ENCODE measurements at places on chromosomes 5 and 9. TPM values are rescaled to one million over a fixed set of nuclear protein-coding genes. Genes with fewer than 3 reads are reported as not detected.

SLC6A7 gene
- not detected for total RNA-seq

TAF1L gene
- not detected for total RNA-seq

APBA1 gene
- total RNA-seq, result 1.9 TPM

PPP2R2B gene
- total RNA-seq, result 7.9 TPM

NUP155 gene
- 11.5 TPM for total RNA-seq

WNK2 gene
- 123 TPM for total RNA-seq

HMCN2 gene
- 5.3 TPM for total RNA-seq

PCDHGB1 gene
- 12.6 TPM for total RNA-seq

GTF3C4 gene
- total RNA-seq, result 8.5 TPM

MPDZ gene
- 97.3 TPM for total RNA-seq

SEMA4D gene
- 21.4 TPM for total RNA-seq

SERF1B gene
- total RNA-seq, result 32.9 TPM

GRCh38 chr9:137026828-137027227 is 1.2 kb downstream of the ABCA2 start:
- no peak for DNase-seq

DNA sequence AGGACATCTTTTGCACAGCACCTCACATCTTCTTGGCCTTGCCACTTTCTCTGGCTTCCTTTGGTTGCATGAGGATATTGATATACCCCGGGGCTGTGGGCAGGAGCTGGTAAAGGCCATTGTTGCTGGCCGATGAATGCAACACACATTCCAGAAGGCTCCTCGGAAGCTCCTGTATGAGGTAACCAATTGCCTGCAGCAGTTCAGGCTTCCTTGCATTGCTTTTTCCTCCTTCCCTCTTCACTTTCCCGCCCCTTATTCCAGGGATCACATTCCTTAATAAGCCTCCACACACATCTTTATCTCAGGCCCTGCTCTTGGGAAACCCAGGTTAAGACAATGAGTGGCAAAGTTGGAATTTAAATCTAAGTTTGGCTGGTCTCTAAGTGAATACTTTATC is 505.4 kb upstream of the CLINT1 start:
- DNase-seq, result no peak

DNA sequence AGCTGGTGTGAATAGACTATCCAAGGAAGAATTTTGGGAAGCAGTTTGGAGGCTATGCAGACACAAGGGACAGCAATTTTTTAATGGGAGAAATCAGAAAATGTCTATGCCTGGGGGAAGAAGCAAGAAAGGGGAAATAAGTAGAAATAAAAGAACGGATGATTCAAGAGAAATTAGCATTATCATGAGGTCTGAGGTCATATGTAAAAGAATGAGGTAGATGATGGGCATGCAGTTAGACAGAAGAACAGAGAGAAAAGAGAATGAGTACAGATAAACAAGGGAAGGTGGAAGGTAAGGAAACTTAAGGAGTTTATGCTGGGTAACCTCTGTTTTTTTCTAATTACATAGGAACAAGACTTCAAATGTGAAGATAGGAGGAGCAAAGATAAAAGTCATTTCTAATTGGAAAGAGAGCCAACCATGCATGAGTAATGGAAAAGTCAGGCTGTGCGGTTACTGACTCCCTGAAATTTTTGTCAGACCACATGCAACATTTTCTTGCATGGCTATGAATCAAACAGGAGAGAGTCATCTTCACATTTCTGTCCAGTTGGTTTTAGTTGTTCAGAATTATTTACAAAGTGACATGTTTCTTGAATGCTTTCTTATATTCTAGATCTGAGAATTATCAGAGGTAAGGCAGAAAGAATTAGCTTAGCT is 101.0 kb upstream of the PIK3R1 start:
- DNase-seq, result no peak

- DNase-seq, result no peak
Measured at GRCh38 chr9:106964329-106964728, 101.4 kb downstream of the ZNF462 start.

DNA sequence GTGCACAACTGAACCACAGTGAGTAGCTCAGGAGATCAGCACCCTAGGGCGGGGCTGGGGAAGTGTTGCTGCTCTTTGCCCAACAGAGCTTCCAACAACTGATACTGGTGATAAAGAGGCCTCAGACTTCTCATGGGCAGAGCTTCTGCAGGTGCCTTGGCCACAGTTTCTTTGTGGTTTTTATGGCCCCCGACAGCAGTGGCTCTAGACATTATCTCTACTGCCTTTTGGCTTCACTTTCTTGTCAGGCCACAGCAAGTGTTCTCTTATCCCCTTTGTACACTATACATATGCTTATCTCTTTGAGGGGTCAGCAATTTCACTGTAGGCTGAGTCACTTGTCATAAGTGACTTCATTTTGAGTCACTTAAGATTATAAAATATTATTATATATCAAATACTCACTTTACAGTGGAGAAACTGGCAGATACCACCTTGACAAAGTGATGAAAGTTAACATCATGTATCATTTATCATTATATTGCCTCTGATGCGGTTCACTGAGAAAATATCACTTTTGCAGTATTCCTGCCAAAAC is 90.9 kb upstream of the COX7C start:
- no peak for DNase-seq

DNA sequence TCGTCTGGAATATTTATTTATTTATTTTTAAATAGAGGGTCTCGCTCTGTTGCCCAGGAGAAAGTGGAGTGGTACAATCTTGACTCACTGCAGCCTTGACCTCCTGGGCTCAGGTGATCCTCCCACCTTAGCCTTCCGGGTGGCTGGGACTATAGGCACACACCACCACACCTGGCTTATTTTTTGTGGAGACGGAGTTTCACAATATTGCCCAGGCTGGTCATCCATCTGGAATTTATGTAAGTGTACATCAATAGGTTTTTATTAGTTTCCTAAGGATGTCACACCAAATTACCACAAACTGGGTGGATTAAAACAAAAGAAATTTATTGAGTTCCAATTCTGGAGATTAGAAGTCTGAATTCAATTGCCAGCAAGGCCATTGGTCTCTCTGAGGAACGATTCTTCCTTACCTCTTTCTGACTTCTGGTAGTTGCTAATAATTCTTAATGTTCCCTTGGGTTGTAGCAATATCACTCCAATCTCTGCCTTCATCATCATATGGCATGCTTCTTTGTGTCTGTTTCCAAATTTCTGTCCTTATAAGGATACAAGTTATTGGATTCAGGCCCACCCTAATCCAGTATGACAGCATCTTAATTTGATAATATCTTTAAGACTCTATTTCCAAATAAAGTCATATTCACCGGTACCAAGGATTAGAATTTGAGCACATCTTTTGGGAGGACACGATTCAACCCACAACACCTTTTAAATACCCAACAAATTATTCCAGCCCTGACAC is 16.3 kb upstream of the RAD23B start:
- DNase-seq, result no peak

GRCh38 chr5:149667084-149667828 is 62.9 kb upstream of the PPARGC1B start:
- DNase-seq, result peak; percentile 15

- no peak for DNase-seq
Measured at GRCh38 chr5:73419117-73419464, 29.5 kb downstream of the FOXD1 start.

DNA sequence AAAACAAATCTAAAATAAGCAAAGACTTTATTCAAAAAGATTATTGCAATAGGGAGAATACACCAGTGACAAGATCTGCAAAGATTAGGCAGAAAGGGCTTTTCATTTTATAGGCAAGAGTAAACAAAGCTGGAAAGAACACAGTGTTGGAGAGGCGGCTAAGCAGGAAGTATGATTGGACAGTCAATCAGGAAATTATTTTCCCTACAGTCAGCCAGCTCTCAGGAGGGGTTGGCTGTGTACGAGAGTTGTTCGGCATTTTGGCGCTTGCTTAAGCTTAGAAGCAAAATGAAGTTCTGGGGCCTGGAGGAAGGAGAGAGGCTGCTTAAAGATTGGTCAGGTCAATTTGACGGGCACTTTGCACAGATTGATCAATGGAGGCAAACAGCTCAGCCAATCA is 1030.5 kb downstream of the TLE4 start:
- no peak for DNase-seq

DNA sequence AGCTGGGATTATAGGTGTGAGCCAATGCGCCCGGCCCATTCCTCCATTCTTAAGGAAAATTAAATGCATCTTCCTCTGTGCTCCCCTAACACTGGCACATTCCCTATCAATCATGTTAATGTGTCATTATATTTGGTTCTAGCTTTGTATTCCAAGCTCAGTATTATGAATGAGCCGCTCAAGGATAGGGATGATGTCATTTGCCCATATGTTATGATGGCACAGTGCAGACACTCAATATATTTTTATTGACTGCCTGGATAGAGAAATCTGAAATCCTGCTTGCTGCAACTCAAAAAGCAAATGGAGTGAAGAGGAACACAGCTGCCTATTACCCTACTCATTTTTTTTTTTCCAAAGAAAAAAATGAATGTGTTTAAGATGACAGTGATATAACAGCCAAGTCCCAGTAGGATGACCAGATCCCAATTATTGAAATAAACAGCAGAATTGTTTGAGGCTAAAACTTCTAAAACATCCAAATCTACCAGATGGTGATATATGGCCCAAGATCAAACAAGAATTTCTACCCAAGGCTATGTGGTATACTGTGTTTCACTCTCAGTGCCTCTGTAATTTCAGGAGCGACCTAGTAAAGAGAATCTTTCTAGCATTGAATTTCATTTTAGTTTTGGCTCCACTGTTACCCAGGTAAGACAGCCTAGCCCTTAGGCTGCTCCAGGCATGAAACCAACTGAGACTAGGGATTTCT is 16.3 kb downstream of the SUSD1 start:
- no peak for DNase-seq

DNA sequence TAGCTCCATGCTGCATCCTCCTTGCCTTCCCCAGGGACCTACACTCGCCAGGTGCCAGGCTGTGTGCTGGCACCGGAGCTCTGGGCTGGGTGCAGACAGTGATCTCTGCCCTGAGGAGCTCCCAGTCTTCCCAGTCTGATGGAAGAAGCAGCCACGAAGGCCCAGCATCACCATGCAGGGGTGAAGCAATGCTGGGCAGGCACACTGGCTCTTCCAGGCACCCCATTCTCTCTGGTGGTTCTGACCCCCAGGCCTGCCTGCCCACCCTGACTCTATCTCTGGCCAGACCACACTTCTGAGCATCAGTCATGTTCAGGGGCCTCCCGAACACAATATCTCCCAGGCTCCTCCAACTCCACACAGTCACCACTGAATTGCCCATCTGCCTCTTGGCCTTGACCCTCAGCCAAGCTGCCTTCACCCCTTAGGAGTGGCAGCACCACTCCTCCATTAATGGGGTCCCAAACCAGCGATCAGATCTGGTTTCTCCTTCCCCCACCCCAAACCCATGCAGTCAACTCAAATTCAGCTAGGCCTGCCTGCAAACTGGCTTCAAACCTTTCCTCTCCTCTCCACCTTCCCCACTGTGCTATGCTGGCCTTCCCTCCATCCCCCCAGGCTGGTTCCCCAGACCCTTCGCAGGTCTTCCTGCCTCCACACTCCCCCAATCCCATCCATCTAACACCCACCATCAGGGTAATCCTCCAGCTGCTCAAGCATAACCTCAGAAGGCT is 102.7 kb upstream of the MVB12B start:
- DNase-seq, result no peak

- no peak for DNase-seq
Measured at GRCh38 chr9:37480759-37481158, 5.0 kb upstream of the POLR1E start.

GRCh38 chr9:21679432-21679831 is 123.0 kb upstream of the MTAP start:
- no peak for DNase-seq

DNA sequence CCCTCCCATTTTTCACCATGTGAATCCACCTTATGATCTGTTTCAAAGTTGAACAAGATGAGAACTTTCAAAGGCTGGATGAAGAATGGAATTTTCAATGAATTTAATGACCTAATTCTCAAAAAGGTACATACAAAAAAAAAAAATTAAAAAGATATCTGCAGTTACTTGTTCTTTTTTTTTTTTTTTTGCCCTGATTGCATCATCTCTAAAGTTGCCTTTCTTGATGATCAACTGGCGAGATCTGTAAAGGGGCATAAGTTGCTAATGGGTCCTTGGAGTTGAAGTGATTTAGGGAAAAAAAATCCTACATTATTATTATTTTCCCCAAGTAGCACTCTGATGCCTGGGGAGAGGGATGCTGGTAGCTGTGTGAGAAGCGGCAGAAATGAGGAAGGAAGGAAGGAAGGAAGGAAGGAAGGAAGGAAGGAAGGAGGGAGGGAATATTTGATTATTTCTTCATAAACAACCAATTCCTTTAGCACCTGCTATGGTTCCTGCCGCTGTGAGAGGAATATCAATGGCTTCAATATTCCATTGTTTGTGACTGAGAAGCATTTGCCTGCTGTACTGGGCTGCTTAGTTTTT is 48.8 kb upstream of the CD180 start:
- DNase-seq, result no peak

DNA sequence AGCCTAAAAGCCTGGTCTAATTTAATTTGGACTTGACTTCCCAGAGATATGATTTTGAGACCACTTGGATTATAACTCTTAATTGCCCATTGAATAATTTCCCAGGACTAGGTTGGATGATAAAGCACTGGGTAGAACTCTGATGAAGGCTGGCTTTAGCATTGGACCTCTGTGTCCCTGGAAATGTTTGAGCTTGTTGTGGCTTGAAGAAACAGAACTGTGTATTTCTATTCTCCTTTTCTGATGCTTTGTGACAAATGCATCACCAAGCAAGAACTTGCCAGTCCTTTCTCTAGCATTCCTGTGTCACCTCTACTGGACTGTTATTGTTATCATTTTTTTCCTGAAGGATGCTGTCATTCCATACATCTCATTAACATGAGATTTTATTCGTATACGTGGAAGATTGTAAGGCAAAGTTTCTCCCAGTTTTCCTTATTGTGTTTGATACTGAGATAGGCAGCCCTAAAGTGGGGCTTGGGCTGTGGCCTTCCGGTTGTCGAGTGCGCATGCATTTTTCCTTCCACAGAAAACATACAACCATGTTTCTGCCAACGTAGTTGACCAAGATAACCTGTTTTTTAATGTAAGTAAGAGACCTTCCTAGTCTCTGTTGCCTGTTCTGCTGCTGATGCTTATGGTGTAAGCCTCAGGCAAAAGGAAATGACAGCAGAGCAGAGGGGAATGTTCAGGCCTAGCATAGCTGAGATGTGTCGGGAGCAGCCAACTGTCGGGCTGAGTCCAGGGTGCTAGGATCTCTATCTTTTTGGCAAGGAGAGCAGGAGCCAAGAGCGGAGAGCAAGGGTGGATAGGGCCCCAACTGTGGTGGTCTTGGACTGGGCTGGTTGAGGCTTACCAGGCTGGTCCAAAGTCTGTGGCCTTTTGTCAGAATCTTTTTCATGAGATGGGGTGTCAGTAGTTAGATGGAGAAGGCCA is 2.3 kb downstream of the NTRK2 start:
- DNase-seq, result no peak

DNA sequence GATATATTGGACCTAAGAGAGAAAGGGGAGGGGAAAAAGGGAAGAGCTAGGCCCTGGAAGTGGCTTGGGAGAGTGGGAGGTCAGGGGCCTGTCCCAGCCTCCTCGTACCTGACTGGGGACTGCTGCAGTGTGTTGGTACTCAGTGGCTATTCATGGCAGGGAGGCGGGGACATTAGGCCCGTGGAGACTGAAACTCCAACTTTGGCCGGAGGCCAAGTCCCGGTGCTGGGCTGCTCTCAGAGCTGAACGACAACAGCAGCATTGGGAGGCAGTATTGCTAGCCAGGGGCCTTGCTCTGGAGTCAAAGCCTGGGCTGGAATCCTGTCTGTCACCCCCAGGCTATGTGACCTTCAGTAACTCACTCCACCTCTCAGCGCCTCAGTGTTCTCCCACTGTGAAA is 37.8 kb downstream of the NEURL1B start:
- peak; percentile 91 for DNase-seq

Measured in cardiac septum (tissue), 1 donor.